ENCODE measurements at places on chromosomes 1 and 21.

GRCh38 chr1:81731989-81732388 is 68.7 kb upstream of the ADGRL2 start:
- DNase-seq, result no peak

DNA sequence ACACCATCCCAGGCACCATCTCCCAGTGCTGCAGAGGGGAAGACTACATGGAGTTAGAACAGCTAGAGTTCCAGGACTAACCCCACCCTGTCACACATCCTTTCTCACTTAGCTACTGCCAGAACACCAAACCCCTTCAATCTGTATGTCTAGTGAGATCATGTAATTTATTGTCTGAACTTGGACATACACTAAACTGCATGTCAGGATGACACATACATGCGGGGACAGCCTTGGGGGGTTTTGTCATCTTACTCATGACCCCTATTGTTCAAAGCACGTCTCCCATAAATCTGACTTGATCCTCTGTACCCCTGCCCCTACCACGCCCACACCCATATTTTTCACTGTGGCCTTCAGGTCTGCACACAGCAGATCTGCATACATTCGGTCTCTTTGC is 71.3 kb downstream of the GABPA start:
- no peak for DNase-seq

GRCh38 chr1:56287721-56288120 is 291.6 kb downstream of the PLPP3 start:
- no peak for DNase-seq

- no peak for DNase-seq
Observed at GRCh38 chr1:176794897-176795508, 332.0 kb downstream of the PAPPA2 start.

GRCh38 chr1:92277105-92277723 is 21.6 kb downstream of the GLMN start:
- DNase-seq, result no peak

- DNase-seq, result no peak
Observed at GRCh38 chr1:89698624-89699023, 65.7 kb downstream of the LRRC8C start.

GRCh38 chr1:213399695-213400094 is 348.7 kb downstream of the RPS6KC1 start:
- no peak for DNase-seq

DNA sequence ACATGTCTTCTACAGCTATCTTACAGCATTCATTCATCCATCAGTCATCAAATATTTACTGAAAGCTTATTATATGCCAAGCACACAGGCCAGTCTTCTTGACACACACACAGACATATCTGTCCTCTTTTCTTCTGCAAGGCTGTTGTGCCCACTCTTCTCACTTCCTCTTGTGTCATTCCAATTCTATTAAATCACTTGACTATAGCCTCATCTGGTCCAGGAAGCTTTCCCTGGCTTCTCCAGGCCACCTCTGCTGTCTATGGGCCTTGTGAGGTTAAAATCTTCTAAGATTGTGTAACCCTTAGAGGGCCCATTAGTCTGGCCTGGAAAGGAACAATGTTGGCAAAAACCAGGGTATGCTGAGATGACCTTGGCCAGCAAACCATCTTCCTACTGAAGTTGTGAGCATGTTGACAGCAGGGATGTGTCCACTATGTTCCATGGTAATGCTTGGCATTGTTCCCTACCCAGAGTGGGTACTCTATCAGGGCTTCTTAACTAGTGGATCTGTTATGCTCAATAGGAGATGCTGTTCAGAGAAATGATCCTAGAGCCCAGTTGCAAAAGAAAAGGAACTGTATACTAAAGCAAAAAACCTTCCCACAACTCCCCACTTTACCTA is 5.3 kb downstream of the TRAF3IP3 start:
- DNase-seq, result no peak

GRCh38 chr1:153404768-153405167 is 11.6 kb upstream of the S100A7A start:
- peak; percentile 82 for DNase-seq

- no peak for DNase-seq
Observed at GRCh38 chr1:11828511-11828910, 19.1 kb downstream of the NPPA start.

DNA sequence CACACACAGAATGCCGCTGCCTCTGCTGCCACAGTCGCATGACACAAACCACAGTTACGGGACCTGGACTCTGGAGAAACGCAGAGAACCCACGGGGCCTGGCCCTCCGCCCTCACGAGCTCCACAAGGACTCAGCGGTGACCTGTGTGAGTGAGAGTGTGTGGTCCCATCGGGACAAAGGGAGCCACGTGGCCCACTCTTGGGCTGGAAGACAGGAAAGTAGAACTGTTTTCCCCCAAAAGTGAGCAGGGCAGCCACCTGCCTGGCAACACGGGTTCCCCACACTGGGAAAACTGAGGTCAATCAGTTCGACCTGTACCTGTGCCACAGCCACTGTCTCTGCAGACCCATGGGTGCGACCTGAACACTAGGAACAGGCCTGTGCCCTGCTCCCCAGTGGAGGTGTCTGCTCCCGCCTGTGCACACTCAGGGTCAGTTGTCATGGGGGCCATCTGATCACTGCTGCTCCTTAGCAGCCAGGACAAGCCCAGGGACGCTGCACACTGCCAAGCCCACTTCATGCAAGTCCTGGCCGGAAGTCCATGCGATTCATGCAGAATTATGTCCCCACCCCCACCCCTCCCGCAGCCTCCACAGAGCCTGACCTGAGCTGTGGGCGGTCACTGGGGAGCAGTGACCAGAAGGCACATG is 54.4 kb upstream of the ADARB1 start:
- DNase-seq, result peak; percentile 6

- no peak for DNase-seq
Observed at GRCh38 chr1:18188820-18189517, 81.4 kb downstream of the IGSF21 start.

DNA sequence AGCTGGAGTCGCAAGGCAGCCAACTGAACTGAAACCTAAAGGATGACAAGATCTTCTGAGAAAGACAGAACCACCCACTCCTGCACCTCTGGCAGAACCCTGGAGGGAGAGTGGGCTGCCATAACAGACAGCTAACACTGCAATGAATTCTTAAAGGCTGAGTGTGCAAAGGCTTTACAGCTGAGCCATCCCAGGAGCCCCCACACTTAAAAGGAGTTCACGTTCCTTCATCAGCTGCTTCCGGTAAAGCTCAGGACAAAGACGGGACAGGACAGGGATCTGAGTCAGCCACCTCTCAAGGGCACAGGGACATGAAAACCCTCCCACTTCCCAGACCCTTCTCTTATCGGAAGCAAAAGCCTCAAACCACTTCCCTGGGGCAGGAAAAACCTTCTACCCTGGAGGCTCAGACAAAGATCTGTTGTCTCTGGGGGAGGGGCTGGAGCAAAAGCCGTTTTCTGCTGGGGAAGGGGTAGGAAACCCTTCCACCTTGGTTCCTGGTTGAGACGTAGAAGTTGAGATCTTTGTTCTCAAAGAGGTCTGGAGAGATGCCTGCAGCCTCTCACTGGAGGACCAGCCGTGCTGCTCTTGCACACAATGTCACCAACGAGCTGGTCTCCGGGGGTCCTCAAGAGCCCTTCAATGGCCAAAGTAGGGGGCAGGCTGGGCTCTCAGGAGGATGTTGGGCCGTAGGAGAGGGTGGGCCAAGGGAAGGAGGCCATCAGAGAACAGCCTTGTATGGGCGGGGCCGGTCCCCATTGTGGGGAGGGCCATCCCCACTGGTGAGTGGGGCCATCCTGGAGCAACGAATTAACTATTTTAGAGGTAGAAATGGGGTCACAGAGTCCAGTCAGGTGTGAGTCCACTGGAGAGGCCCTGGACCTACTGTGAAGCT is 452.4 kb downstream of the PTPRU start:
- DNase-seq, result no peak

GRCh38 chr1:32775640-32776337 is 41.4 kb downstream of the YARS1 start:
- DNase-seq, result no peak

- DNase-seq, result peak; percentile 49
Observed at GRCh38 chr1:154481053-154481452, 21.0 kb upstream of the TDRD10 start.

- peak; percentile 89 for DNase-seq
Observed at GRCh38 chr1:209850342-209850979, 22.7 kb downstream of the UTP25 start.

DNA sequence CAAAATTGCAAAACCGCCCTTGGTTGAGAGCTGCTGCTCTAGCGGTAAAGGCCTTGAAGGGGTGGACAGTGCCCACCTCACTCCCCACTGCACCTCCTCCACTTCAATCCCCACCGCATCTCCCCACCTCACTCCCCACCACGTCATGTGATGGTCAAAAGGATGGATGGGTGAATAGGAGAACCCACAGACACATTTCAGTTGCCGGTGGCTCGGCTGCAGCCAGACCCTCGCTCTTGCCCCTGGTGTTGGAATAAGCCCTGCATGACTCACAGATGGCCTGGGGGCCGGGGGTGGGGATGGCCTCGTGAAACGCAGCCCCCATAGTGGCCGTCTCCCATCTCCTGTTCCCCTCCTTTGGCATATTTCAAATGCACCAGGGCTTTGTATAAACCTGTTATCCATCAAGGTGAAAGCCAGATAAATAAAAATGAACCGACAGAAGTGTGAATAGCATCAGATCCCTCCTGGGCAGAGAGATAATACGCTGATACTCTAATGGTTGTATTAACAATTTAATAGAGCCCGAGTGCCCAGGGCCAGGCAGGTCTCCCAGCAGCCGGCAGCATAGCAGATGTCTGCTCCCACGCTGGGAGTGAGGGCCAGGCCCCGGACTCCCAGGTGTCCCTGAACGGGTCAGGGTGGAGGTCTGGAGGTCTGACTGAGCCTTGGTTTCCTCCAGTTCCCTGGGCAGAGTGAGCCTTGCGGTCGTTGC is 300.3 kb downstream of the NPHP4 start:
- no peak for DNase-seq

DNA sequence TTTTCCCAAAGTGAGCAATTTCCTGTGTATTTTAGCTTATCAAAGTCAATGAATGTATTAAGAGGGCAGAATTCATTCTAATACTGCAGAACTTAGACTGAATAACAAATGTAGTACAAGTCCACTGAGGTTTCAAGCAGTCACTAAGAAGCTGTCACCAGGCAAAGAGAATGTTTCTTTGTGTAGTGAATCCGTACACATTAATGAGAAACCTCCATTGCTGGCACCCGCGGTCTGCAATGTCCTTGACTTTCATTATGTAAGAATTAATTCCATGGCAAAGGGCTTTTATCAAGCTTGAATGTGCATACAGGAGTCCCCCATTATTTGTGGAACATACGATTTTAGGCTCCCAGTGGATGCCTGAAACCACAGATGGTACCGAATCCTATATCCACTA is 719.5 kb upstream of the TMPRSS15 start:
- DNase-seq, result no peak

DNA sequence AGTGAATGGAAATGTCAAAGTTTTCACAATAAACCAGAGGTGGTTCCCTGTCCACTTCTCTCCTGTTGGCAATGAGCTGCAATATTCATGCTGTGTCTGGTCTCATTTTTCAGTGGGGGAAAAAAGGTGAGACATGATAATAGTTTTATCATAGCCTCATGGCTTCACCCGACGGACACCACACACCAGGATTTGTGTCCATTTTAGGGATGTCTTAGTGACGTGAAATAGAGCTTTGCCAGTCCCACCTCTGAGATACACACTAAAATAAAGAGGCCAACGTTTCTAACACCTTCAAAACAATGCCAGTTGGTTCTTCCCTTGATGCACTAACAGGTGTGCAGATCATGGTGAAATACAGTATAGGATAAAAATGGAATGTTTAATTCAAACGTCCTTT is 91.5 kb upstream of the TLR5 start:
- DNase-seq, result no peak

DNA sequence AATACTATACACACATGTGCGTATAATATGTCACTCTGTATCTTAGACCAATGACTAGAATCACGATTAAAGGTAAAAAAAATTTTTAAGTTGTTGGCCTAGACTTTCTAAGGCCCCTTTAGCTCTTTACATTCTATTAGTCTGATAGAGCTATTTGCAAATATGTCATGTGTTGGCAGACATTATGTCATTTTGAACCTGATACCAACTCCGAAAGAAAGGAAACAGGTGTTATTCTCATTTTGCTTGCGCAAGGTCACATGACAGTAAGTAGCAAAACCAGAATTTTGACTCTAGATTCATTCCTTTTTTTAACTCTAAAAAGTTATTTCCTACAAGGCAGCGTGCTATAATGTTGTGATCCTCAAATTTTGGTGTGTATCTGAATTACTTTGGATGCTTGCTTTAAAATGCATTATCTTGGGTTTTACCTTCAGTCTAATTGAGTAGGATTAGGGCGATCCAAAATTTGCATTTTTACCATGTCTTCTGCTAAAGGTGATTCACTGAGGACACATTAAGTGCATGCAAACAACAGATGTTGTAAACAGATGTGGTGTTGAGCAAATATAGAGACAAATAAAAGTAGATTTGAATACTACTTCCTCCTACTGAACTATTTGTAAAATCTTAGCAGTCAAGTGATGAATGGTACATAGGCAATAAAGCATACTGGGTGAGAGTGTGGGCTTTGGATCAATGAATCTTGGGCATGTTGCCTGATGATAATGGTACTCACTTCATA is 63.5 kb upstream of the KIAA1614 start:
- no peak for DNase-seq

- DNase-seq, result no peak
Observed at GRCh38 chr1:239107676-239108075, 278.7 kb upstream of the CHRM3 start.
